SJSA1 (cell line): ENCODE measurements at places on chromosomes 4 and X. TPM values are rescaled to one million over a fixed set of nuclear protein-coding genes. Genes with fewer than 3 reads are reported as not detected.
A peak's percentile ranks its signal among the peaks of the same experiment; 100 is the strongest.

Gene PCDH18
- 15.1 and 19.0 TPM in 2 replicates for total RNA-seq

Gene PNCK
- not detected in 2 replicates for total RNA-seq

DNA sequence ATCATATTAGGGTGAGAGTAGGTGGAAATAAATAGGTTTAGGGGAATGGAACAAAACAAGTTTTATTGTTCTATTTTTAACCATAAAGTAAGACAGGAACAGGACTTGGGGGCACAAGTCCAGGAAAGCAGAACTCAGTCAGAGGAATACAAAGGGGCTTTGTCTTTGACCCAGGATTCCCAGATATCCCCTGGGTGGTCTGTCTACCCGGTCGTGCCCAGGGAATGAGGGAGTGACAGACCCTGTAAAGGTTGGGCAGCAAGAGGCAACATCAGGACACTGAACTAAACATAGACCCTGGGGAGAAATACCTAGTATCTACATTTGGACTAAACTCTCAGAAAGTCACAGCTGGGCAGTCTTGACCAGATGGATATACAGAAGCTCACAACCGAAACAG, 50.6 kb downstream of the PTCHD1 start:
- no peak for DNase-seq
- no peak overlapping the region for H3K4me3 ChIP-seq
- no peaks in the 10 kb centered on the region for H3K36me3 ChIP-seq
- no peak overlapping the region for H3K27ac ChIP-seq
- H3K27me3 ChIP-seq = no peaks in the 10 kb centered on the region
- no peaks in the 10 kb centered on the region for H3K4me1 ChIP-seq

- peaks cover 36% of the 10 kb centered on the region for H3K27me3 ChIP-seq
- H3K4me3 ChIP-seq = no peak overlapping the region
- no peaks in the 10 kb centered on the region for H3K36me3 ChIP-seq
- no peak for DNase-seq
- no peak overlapping the region for H3K27ac ChIP-seq
These were observed 4.3 kb downstream of the EPHA5 start for GRCh38 chr4:65665771-65666523.

GRCh38 chr4:2792711-2793585, at the start of gene SH3BP2:
Gene SH3BP2 (plus strand): TSS chr4:2793085. CDS start chr4:2820618, 27,533 bp downstream.
- H3K36me3 ChIP-seq = no peaks in the 10 kb centered on the region
- DNase-seq = peak; percentile 69
- H3K4me1 ChIP-seq = peaks cover 21% of the 10 kb centered on the region
- H3K27me3 ChIP-seq = no peaks in the 10 kb centered on the region

DNA sequence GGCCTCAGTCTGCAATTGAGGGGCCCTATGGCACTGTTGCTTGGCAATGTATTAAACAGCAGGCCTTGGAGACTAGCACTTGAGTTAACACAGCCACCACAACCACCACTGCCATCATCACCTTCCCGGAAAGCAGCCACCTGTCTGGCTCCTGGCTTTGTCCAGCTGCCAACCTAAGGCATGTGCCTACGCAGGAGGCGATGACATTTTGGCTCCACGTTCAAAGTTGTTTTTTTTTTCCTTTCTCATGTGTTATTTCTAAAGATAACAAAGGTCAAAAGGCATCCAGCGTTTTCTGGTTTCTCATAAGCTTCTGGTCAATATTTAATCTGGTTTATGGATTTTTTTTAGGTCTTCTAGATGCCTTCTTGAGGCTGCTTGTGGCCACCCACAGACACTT, 7.5 kb downstream of the CLDN2 start:
- H3K27ac ChIP-seq = no peak overlapping the region
- DNase-seq = no peak
- H3K36me3 ChIP-seq = no peaks in the 10 kb centered on the region
- H3K4me3 ChIP-seq = no peak overlapping the region
- no peaks in the 10 kb centered on the region for H3K27me3 ChIP-seq

DNA sequence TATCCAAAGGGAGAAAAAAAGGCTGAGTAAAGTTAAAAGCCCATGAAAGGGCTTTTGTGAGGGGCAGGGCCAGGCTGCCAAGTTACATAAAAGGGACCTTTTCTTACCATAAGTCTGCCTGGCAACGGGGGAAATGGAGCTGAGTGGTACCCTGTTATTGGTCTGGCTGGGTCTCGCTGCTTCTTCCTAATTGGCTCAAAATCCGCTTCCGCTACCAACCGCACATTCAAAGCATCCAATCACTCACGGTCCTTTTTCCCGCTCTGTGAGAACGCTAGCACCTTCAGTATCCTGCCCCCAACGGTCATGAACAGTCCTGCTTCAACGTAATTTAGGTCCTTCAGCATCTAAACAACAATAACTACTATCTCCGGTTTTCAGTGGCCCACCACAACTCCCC, 611 bp downstream of the TEX11 start:
- DNase-seq = no peak
- H3K36me3 ChIP-seq = no peaks in the 10 kb centered on the region
- no peak overlapping the region for H3K27ac ChIP-seq
- no peak overlapping the region for H3K4me3 ChIP-seq
- no peaks in the 10 kb centered on the region for H3K4me1 ChIP-seq

GRCh38 chr4:125070861-125071260, 243.9 kb upstream of the FAT4 start:
- H3K4me1 ChIP-seq = no peaks in the 10 kb centered on the region
- DNase-seq = no peak
- no peak overlapping the region for H3K4me3 ChIP-seq
- H3K27ac ChIP-seq = no peak overlapping the region
- no peaks in the 10 kb centered on the region for H3K36me3 ChIP-seq
- H3K27me3 ChIP-seq = no peaks in the 10 kb centered on the region
